ENCODE measurements at places on chromosomes 7 and 10.

DNA sequence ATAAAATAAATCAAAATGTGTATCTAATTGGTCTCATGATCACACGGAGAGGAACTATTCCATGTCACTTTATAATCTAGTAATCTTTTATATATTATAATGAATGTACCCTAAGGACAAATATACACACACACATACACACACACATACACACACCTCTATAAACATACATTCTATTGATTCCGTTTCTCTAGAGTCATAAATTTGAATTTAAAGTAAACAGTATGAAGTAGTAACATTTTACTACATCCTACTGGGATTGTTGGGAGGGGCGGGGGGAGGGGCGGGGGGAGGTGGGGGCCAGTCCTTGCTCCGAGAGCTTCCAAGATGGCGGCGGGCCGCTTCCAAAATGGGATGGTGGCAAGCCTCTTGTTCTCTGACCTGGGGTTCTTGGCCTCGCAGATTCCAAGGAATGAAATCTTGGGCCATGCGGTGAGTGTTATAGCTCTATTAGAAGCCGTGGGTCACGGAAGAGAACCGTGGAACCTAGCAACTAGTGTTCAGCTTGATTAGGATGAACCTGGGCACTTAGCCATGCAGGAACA is 143.2 kb downstream of the REEP3 start:
- DNase-seq, result no peak

DNA sequence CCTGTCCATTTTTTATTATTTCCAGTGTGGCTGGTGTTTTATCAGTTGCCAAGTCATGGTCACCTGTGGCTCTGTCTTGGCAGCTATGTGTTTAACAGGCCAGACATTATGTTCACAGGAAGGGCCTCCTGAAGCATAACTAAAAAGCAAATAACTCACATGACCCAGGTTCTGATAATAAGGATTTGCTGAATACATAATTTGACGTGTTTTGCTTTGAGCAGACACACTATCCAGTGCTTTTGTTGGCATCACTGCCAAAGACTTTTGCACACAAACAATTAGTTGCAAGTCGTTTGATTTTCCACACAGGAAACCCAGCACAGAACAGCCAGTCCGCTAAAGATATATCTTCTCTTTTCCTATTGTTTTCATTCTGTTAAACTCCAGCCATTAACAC is 173.6 kb downstream of the ARL4A start:
- DNase-seq, result no peak

GRCh38 chr10:78672918-78673317 is 395.8 kb upstream of the ZMIZ1 start:
- no peak for DNase-seq

- no peak for DNase-seq
These were observed 19.1 kb upstream of the VOPP1 start for GRCh38 chr7:55591282-55591931.

- no peak for DNase-seq
These were observed 90.9 kb upstream of the CHST15 start for GRCh38 chr10:124184208-124184830.

DNA sequence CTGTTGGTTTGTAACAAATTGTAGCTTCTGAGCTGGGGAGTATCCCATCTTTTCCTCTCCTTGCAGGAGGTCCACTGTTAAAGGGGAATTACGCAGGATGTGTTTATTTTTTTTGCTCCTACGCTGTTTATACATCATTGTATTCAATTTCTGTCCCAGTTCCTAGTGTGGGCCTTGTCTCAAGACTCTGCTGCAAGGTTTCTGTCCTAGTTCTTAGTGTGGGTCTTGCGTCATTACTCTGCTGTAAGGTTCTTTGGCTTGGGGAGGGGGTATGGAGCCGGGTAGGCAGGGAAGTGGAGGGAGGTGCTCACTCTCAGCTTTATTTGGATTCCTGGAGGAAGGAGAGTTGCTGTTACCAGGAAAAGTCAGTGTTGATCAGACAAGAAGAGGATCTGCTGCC is 64.0 kb upstream of the TRIM8 start:
- no peak for DNase-seq

DNA sequence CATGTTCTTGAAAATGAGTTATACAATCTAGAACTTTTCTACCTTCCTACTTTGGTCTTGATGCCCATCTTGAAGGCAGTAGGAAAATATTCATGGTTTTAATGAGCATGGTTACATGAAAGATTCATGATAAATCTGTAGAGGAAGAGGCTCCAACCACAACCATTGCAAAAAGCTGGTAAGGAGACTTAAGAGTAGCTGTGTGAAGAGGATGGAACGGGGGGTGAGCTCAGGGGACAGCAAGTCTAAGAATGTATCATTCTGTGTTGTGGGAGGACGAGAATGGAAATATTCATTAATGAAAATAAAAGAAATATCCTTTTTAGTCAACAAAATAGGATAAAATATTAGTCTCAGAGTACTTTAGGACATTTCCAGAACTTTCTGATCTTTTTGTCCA is 81.1 kb downstream of the BMPER start:
- DNase-seq, result no peak

DNA sequence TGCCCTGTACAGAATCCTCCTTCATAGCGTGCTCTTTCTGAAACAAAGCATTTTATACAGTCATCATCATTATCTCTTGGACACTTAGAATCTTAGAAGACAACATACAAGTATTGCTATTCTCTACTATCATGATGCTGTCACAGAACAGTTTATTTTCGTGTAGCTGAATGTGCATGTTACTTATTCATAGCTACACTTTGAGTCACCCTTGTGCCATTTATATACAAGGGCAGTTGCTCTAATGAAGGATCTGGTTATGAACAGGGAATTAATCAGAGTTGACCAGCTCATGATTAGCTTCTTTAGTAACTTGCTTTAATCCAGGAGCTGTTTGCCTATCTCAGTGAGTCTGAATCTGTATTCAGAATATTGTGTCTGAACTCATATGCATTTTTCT is 11.2 kb downstream of the CASP2 start:
- DNase-seq, result no peak

GRCh38 chr10:62658516-62658915 is 146.0 kb upstream of the ADO start:
- DNase-seq, result no peak
